ENCODE measurements at places on chromosomes 2 and 18.

DNA sequence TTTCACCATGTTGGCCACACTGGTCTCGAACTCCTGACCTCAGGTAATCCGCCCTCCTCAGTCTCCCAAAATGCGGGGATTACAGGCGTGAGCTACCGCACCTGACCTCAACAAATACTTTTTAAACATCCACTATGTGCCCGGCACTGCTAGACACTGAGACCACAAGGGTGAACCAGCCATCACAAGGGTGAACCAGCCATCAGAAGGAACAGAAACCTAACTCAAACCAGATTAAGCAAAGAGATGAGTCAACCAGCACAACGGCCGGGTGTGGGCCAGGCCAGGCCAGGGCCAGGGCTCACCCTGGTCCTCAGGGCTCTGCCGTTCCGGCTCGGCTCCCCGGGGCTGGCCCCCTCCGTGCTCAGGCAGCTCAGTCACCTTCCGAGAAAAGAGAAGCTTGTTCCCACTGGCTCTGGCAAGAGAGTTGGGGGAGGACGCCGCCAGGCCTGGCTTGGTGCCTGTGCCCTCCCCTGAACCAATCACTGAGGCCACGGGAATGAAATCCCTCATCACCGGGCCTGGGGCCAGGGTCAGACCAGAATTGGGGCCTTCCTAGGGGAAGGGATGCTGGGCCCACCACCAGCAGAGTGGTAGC is 4.4 kb downstream of the TEX44 start:
- DNase-seq, result peak; percentile 77

GRCh38 chr2:71422786-71423185 is 30.6 kb upstream of the DYSF start:
- DNase-seq, result no peak

GRCh38 chr2:68388772-68389171 is 23.7 kb downstream of the PLEK start:
- DNase-seq, result no peak

- DNase-seq, result no peak
These were observed 132.6 kb downstream of the C1D start for GRCh38 chr2:67930156-67930555.

DNA sequence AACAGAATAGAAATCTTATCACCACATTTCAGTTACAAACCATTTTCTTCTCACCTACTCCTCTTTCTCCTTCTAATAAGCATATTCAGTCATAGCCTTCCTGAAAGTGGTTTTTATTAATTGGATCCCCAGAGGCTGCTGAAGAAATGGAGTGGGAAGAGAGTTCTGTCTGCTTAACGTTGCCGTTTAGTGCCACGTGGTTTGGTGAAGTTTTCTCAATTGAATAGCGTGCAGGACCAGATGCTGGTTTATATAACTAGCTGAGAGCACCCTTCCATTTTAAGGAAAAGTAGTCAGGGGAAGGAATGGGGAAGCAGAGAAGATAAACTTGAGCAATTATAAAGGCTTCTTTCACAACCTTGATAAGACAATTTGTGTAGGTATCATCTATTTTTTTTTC is 318.7 kb downstream of the PTH2R start:
- DNase-seq, result no peak

Data from stromal cell of bone marrow (primary cell).